ENCODE measurements at places on chromosomes 7 and 10. TPM values are rescaled to one million over a fixed set of nuclear protein-coding genes. Genes with fewer than 3 reads are reported as not detected.

DNA sequence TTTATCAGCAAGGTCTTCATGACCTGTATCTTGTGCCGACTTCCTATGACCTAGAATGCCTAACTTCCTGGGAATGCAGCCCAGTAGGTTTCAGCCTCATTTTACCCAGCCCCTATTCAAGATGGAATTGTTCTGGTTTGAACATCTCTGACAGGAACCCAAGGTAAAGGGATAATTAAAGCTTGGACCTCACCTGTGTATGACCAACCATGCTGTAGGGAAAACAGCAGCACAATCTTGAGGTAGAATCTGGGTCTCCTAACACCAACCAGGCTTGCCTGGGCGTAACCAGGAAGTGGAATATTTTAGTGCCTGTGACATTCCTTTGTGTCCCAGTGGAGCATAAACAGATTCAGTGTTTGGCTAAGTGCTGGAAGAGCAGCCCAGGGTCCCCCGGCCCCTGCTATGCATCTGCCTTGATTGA, 94.1 kb downstream of the PFKFB3 start:
- DNase-seq, result no peak

DNA sequence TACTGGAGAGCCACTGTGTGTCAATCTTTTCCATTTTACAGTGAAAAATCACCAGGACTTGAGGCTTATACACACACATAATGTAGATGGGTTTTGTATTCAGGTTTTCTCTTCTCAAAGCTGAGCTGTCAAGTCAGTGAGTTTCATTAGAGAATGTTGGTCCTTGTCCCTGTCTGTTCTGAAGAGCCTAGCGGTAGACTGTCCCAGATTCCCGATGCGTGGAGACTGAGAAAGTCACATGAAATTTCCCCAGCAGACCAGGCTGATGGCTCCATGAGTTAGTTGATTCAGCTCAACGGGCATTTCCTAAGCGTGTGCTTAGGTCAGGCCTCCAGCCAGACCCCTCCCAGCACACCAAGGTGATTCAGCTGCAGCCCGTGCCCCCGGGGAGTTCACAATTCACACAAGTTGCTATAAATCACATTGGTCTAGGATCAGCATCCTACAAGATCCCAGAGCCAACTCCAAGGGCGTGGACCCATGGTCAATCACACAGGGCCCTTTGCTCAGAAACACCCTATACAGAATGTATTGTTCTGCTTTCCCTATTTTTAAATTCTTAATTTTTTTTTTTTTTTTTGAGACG, 17.2 kb downstream of the CHST15 start:
- no peak for DNase-seq

Gene ATXN7L1
- 17.7 TPM for total RNA-seq

DNA sequence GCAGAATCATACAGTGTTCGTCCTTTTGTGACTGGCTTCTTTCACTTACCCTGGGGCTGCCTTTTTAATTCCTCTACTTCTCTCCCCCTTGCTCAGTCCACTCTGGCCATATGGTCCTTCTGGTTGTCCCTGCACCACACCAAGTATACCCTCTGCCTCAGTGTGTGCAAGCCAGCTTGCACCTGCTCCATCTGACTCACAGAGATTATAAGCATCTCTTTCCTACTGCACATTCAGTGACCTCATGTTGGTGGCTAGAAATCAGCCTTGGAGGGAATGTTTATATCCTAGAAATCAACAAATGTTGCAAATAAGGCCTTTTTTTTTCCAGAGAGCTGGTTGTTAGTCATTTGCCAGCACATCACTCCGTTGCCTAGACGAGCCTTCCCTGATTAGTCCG, 67.5 kb upstream of the C10orf90 start:
- no peak for DNase-seq

Gene NKX6-2
- not detected for total RNA-seq

DNA sequence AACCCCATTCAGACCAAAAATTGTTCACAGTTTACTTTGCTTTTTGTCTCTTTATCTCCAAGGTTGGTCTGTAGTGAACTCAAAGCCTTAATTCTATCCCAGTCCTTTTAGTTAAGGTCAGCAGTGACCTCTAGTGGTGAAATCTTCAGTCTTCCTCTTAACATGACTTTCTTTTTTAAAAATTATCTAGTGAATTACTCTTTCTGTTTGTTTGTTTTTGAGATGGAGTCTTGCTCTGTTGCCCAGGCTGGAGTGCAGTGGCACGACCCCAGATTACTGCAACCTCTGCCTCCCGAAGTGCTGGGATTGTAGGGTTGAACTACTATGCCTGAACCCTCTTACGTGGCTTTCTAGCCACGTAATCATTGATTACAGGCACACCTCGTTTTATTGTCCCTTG, 25.0 kb downstream of the ZNF487 start:
- no peak for DNase-seq

DNA sequence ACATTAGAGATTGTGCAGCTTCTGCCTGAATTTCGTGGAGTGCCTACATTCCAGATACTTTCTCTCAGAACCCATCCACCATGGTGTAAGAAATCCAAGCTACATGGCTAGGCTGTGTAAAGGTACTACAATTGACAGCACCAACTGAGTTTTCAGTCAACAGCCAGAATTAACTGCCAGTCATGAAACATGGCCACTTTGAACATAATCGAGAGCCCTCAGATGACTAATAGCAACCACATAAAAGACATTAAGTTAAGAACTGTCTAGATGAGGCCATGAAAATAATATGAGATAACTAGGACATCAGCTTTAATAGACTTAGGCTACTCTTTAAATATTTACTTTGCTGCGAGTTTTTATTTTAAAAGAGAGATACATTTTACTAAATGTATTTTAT, 1106.8 kb upstream of the LRRTM3 start:
- DNase-seq, result no peak

DNA sequence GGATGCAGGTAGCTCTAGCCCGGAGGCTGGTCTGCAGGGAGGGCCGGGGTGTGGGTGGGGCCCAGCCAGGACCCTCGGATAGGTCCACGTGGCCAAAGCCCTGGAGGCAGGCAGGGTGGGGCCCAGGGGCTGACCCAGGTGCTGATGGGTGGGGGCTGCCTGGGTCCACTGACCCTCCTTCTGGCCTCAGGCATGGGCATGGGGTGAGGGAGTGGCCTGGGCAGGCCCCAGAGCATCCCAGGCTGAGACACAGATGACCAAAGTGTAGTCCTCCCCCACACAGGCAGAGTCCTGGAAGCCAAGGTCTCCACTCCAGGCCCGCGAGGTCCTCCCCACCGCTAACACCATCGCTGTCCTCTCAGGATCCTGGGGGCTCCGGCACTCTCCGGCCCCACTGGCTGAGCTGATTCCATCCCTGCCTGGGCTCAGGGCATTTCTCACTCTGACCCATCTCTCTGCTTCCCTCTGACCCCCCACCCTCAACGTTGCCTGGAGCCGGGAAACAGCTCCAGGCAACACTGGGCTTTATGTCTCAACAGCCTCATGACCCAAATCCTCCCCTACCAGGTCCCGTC, 20.7 kb upstream of the PPP2R2D start:
- no peak for DNase-seq

- no peak for DNase-seq
Measured at GRCh38 chr7:36181668-36182067, 28.6 kb downstream of the EEPD1 start.

Gene GIMAP6
- 69.3 TPM for total RNA-seq

- DNase-seq, result no peak
Measured at GRCh38 chr10:102741726-102742237, 2.0 kb upstream of the WBP1L start.

Gene NUTM2E
- total RNA-seq, result not detected

Gene THNSL1
- 2.7 TPM for total RNA-seq

Gene TEX36
- not detected for total RNA-seq

DNA sequence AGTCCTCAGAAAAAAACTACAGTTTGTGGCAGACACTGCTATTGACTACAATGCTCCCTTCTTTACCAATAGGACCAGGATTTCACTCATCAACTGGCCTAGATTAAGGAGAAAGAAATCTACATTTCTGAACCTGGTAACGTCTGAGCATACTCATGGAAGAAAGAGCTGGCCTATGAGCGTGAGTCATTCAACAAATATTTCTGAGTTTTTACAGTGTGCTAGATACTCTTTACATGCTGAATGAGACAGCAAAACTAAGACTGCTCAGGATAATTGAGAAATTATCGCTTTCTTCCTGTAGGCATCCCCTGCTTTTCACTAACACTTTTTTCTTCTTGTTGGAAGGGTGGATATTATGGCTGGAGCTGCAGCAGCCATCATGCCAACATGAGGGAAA, 609.7 kb downstream of the TNS3 start:
- DNase-seq, result no peak
